ENCODE measurements at places on chromosomes 2 and 18.

- no peak for DNase-seq
These were observed 2.1 kb downstream of the PUM2 start for GRCh38 chr2:20348542-20348941.

- no peak for DNase-seq
These were observed 58.5 kb downstream of the SP3 start for GRCh38 chr2:173906626-173907025.

DNA sequence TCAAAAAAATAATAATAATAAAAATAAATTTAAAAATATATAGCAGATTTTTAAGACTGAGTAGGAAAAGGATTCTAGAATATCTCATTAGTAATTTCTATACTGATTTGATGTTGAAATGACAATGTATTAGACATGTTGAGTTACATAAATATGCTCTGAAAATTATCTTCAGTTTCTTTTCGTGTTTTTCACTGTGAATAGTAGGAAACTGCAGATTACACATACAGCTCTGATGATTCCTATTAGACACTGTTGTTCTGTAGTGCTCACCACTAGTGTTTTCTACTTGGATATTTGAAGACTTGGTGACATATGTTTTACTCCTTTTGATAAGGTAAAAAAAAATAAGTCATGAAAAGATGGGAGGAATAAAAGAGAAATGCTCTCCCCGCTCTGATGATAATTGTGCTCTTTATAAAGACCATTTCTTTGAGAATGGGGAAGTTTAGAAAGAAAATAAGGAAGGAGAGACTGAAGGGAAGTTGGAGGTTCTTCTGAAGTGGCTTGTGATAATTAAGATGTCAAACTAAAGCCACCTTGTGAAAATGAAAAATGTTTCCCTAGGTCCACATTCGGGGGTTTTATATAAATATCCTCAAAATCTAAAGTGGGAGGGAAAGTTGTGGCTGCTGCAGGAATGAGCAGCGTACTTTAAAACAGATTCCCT lies 52.9 kb downstream of the SLC9A2 start:
- DNase-seq: no peak

DNA sequence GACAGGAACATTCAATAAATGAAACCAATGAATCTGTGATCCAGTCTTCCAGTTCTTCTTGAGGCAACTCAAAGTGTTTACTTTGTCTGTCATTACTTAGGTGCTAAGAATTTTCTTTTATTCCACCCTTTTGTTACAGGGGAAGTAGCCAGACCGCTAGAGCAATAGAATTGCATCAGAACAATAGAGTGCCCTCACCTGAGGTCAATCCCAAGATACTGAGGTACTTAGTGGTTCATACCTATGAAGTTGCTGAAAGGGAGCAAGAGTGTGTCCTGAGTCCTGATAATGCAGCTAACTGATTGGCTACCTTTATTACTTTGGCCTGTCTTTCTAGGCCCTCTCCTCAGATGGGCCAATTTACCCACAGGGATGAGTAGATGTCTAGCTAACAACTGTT lies 359.4 kb upstream of the KCNH7 start:
- no peak for DNase-seq

DNA sequence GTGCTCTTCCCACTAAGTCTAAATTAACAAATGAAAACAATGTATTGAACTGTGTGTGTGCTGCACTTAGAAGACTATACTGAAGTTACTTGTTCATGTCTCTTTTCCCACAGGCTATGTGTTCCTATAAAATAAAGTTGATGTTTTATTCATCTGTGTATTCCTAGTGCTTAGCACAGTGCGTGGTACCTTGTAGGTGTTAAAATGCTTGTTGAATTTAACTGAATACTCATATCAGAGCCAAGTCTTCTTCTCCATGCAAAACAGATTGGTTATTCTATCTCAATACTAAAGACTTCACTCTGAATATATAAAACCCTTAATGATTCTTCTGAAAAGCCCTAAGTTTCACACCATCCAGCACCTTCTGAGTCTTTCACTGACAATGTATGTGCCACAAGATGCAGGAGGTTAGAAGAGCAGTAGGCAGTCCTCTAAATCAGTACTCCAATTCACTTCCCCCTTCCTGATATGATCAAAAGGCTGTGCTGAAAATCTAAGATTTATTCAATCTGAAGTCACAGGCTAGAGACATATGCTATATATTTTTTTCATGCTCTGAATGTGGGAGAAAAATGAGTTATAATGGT lies 231.7 kb upstream of the CCDC150 start:
- DNase-seq: no peak

DNA sequence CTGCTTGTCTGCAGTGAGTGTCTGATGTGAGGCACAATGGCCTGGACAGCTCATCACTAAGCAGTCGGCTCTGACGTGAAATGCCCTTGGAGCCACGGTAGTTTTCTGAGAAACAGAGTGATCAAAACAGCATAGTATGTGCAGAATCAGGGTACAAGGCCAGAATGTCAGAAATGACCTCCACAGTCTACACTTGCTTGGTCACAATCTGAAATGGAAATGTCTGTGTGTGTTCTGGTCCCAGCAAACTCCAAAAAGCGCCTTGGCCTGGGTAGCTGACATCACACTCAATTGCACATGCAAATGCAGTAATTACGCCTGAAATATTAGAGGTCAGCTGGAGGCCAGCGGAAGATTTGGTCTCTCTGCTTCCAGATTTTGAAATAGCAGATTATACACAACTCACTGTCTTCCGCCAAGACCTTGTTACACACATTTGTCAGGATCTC lies 95.4 kb downstream of the CTAGE1 start:
- no peak for DNase-seq

DNA sequence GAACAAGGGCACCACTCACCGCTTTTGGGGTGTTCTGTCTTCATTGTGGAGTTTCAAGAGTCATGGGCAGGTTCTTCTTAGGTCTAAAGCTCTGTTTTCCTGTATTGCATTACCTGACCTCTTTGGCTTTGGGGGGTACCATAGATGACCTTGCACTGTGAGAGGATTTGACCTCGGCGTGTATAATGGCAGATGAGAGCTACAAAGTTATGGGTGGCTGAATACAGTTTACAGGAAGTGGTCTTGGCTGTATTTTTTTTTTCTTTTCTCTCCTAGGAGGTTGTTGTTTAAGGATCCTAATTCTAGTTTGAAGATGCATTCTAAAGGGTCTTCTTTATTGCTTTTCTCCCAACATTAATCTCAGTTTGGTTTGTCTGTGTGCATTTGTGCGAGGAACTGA lies 11.5 kb downstream of the GAL3ST2 start:
- DNase-seq: no peak

DNA sequence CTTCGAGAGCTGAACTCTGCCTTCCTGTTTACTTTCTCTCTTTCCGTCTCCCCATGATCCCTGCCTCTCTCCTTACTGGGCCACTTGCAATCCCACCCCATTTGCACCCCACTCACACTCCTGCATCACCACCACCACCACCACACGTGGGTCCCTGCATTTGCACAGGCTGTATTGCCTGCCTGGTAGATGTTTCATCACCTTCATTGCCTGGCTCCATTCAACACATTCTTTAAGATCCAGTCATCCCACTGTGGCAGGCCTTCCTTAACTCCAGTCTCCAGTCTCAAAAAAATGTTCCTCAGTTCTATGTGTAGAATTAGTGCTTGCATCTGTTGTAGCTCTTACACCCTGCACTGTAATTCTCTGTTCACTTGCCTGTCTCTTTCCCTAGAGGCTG lies 13.9 kb downstream of the NOSTRIN start:
- no peak for DNase-seq

GRCh38 chr2:107436281-107436680 lies 390.4 kb upstream of the RGPD4 start:
- DNase-seq: no peak

DNA sequence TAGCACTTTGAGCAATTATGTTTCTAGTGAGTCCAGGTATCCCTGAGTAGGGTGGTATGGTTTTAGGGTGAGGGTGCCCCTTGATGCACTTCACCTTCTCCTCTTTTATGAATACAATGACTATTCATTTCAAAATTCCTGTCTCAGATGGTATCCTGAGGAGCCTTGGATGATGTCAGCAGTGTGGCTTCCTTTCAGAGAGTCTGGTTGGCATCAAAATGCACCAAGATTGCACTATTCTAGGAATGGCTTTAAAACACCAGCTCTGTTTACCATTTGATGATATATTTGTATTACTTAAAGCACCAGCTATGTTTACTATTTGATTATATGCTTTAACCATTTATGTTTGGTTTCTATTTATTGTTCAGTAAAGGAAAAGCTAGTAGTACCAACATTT lies 141.0 kb downstream of the FMNL2 start:
- DNase-seq: no peak

- DNase-seq: peak; percentile 99
These were observed 156.1 kb downstream of the TPGS2 start for GRCh38 chr18:36672437-36673344.

- DNase-seq: no peak
These were observed 266.4 kb upstream of the ETAA1 start for GRCh38 chr2:67130531-67131256.

Data from NCI-H1105 treated with DMSO at 0.1 percent for 48 hours (cell line).